Activated CD8-positive, alpha-beta T cell treated with anti-CD3 and anti-CD28 coated beads for 36 hours (primary cell): ENCODE measurements at places on chromosomes 1 and 21.

GRCh38 chr1:8040586-8040985 is 14.5 kb upstream of the ERRFI1 start:
- DNase-seq = no peak

DNA sequence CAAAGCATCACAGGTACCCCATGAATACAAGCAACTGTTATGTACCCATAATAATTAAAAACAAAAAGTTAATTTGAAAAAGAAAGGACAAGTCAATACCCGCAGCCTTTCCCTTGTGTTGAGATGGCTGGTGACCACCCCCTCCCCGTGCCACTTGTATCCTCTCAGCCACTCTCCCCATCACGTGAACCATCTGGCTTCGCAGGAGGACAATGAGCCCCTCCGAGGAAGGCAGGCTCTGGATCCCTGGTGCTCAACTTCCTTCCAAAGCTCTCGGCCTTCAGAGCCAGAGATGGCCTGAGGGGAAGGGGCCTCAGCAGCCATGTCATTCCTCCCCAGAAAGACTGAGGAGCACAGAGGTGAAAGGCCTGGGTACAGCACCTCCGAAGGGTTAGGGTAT is 120.4 kb upstream of the RAB4A start:
- no peak for DNase-seq

GRCh38 chr1:200243042-200243437 is 166.8 kb downstream of the ZNF281 start:
- DNase-seq = no peak

DNA sequence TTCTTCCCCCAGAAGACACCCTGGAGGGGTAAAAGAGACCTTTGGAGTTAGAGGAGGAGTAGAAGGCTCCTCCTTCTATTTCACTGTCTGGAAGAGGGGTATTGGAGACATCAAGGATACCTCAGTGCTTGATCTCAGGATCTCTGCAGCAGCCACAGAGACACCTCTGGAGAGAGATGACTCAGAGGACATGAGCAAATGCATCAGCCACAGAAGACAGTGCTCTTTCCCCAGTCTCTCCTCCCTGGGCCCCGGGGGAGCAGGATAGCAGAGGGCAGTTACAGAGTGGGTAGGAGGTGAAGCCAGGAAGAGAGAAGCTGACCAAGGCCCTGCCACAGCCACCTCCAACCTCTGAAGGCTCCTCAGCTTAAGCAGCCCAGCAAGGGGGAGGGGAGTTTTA is 15.3 kb upstream of the TEDDM1 start:
- no peak for DNase-seq

DNA sequence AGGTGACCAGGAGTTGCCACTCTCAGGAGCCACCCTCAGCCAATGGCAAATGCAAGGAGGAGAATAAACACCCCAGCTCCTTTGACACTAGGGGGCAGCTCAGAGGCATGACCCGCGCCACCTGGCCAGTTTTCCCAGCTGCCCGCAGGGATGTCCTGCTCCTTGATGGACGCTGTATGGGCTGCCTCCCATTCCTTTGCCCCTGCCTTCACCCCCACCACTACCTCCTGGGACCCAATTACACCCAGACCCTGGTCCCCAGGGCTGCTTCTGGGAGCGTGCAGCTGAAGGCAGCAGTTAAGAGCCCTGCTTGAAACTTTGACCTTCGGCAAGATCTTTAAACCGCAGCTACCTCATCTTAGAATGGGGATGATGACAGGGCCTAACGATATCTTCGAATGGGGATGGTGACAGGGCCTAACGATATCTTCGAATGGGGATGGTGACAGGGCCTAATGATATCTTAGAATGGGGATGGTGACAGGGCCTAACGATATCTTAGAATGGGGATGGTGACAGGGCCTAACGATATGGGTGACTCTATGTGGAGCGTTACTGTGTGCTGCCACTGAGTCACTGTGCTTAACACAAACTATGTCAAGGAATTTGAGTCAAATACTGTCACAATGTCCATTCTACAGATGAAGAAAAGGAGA is 163.0 kb upstream of the KAZN start:
- DNase-seq = no peak

- no peak for DNase-seq
Observed at GRCh38 chr1:175307160-175307559, 114.6 kb upstream of the KIAA0040 start.

GRCh38 chr1:76154206-76154956 is 79.8 kb downstream of the ST6GALNAC3 start:
- peak; percentile 87 for DNase-seq

DNA sequence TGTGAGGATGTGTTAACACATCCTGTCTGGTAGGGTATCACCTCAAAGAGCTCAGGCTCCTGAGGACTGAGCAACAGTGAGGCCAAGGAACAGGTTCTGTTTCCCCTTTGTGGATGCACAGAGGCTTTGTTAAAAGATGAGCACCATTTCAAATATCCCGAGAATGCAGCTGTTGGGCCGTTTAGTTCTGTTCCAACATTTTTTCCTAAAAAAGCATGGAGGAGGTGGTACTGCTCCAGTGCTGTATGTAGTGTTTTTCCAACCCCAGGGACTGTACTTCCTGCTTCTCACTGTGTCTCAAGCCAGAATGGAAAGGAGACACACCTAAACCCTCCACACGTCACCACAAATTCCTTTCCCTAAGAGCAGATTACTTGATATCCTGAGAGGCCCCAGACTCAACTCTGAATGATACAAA is 53.8 kb upstream of the BCL10 start:
- DNase-seq = no peak

DNA sequence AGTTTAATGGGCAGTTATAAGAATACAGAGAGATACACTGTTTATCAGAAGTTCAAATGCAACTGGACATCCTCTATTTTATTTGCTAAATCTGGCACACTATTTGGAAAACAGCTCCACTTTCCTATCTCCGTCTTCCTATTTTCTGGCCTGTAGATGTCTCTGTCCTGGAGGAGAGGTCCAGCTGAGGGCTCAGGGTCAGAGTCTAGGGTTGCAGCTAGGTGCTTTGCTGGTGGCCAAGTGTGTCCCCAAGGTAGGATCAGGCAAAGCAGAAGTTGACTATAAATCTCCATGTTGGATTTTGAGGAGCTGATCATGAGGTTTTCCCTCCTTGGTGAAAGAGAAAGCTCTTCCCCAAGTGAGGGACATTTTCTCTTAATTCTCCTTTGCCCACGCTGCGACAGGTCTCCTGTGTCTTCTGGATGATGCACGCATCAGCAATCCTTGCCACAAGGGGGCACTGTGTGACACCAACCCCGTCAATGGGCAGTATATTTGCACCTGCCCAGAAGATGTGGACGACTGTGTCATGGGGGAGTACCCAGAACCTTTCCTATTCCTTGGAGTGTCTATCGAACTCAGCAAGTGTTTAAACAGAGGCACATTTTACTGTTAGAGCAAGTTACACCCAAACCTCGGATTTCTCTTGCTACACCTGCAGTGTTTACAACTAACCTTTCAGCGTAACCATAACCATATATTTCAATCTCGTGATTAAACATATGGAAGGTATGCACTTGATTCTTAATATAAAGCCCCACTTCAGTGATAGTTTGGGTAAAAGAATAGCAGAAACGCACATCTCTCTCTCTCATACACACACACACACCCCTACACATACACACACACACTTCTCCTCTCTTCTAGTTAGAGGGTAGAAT is 10.2 kb downstream of the ADAM30 start:
- DNase-seq = peak; percentile 79

GRCh38 chr1:169692756-169693460 is 18.5 kb downstream of the SELL start:
- DNase-seq = peak; percentile 71

GRCh38 chr1:209323743-209324142 is 259.8 kb upstream of the CAMK1G start:
- no peak for DNase-seq

GRCh38 chr1:210830034-210831028 is 303.6 kb downstream of the KCNH1 start:
- no peak for DNase-seq

- DNase-seq = no peak
Observed at GRCh38 chr1:63119575-63120155, 202.7 kb upstream of the FOXD3 start.

DNA sequence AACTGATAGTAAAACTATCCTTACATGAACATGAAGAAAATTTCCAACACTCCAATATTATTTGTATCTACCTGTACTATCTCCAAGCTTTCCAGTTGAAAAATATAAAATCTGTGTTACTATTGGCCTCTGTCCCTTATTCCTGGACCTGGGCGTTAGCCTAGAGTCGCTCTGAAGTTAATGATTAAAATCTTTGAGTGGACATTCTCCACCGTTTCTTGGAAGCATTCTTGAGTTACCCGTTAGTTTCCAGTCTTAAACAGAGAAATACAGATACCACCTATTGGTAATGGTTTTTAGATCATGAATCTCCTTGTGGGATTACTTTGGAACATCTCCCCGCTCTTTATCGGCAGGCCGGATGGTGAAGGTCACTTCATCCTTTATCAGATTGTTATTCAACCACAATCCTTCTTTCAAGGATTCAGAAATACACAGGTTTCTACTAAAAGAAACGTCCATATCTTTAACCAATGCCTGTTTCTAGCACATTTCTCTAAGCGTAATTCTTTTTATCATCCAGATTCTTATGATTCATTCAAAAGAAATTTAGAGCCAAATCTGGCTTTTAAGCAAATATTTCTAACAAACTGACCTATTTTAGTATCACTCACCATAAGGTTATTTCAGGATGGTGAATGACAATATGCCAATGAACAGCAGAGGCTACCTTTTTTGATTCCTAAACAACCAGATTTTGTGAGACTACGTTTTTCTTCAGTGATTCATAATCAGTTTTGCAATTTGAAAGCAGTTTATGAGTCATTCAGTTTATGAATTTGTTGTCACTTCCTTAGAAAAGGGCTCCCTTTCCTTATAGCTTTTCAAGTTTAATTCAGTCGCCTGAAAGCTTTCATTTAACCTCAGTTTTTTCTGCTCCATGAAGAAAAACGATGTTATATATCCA is 70.2 kb upstream of the ERRFI1 start:
- no peak for DNase-seq

DNA sequence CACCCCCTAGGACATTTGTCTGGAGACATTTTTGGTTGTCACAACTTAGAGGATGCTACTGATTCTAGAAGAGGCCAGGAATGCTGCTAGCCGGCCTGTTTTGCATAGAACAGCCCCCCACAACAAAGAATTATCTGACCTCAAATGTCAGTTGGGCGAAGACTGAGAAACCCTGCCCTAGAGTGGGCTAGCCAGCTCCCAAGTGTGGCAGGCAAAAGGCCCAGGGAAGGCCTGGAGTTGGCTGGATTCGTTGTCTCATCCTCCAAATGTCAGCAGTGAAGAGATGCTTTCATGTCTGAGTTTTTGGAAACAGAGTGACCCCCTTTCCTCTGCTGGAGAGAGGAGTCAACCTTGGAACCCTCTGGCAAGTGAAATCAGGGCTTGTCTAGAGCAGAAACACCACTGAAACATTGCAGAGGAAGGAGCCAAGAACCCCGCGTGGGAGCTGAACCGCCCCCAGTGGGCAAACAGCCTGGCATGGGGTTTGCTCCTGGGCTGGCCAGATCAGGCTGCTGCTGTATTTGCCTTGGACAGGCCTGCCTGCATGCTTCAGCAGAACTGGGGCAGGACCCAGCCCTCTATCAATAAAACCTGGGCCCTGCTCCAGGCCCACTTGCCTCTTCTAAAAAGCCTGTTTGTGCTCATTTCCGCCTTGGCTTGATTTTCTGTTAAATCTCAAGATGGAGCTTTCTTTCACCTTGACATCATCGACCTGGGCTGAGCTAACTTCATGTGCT is 32.9 kb downstream of the RASSF5 start:
- no peak for DNase-seq

DNA sequence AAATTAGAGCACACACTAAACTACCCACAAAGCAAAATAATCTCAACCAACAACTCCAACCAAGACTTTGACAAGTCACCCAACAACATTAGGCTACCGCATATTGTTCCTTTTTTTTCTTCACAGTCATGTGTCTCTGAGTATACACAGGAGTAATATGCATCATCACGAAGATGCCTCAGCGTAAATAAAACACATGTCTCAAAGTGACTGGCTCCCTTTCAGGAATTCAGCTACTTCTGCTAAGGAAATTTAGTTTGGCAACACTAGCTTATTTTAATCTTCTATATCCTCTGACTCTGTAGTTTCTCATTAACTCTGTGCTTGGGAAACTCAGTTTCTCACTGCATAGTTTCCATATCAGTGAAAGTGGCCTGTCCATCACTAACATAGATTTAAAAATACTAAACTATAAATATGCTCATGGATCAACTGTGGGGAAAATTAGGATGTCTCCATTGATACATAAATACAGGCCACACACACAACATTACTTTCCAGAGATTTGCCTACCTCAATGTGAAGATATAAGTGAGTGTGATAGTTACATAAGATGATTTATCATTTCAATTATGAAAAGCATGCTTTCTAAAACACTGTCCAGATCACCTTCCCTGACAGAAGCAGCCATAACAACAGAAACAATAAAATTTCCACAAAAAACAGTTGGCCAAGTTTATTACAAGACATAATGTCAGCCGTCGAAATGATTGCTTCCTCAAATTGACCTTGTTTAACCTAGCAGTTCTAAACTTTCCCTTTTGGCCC is 113.2 kb downstream of the PTGER3 start:
- DNase-seq = no peak

DNA sequence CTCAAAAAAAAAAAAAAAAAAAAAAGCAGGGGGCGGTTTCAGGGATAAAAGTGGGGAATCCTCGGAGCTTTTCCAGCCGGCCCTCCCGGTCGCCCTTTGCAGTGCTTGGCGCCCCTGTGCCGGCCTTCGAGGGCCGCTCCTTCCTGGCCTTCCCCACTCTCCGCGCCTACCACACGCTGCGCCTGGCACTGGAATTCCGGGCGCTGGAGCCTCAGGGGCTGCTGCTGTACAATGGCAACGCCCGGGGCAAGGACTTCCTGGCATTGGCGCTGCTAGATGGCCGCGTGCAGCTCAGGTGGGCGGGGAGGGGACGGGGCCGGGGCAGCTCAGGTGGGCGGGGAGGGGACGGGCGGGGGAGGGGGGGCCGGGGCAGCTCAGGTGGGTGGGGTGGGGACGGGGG is 25.3 kb downstream of the RNF223 start:
- DNase-seq = no peak

GRCh38 chr1:117534995-117535467 is 70.8 kb upstream of the TENT5C start:
- DNase-seq = peak; percentile 40

GRCh38 chr1:229022595-229023333 is 248.1 kb upstream of the RAB4A start:
- no peak for DNase-seq

- DNase-seq = no peak
Observed at GRCh38 chr1:10515301-10515975, 40.7 kb downstream of the PEX14 start.

GRCh38 chr1:39690794-39691382 is 345 bp downstream of the HPCAL4 start:
- peak; percentile 21 for DNase-seq

GRCh38 chr1:174197547-174197946 is 38.2 kb downstream of the RABGAP1L start:
- DNase-seq = no peak

DNA sequence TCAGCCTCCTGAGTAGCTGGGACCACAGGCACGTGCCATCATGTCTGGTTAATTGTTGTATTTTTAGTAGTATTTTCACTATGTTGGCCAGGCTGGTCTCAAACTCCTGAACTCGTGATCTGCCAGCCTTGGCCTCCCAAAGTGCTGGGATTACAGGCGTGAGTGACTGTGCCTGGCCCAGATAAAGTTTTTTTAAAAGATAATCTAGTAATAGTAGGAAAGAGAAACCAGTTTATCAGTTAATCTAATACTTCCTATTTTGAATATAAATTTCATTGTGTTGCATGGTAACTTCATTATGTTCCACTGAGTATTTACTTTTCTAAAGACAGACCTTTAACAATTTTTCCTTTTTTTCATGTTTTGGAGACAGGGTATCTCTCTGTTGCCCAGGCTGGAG is 10.0 kb downstream of the RABGAP1L start:
- no peak for DNase-seq
